ENCODE measurements at places on chromosomes 2 and 18.

DNA sequence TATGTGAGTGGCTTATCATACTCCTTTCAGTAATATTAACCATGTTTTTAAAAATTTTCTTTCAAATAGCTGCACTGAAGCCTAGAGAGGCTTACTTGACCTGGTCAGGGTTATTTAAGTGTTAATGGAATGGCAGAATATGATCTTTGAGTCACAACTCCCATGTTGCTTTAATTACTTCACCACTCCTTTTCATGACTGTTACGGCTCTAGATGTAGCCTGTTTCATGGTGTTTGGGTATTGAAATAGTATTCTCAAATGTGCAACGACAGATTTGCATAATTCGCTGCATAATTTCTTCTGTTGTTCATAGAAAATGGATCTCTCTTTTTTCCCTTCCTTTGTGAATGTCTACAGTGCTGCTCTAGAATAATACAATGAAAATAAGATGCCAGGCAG, 51.6 kb upstream of the PLA2R1 start:
- DNase-seq = no peak

DNA sequence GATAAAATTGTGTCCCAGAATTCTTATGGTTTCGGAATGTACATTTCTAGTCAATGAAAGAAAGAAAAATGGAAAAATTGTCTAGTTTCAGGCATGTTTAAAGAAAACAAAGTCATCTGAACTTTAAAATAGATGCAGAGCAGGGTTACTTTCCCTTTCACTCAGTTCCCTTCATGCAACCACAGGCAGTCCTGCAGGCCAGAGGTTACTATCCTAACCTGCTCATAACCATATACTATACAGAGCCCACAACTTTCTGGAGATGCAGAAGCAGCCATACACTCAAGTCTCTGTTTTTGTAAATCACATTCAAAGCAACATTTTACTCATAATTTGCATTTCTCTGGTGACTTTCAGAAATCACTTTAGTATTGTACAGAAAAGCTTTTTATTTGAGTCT, 690.3 kb downstream of the MBD2 start:
- DNase-seq = no peak

GRCh38 chr18:5903386-5903785, 8.1 kb upstream of the TMEM200C start:
- DNase-seq = no peak

GRCh38 chr2:216206041-216206703, 97.0 kb downstream of the XRCC5 start:
- DNase-seq = no peak
